MM.1S (cell line): ENCODE measurements at places on chromosomes 5 and 9.

GRCh38 chr5:52560366-52560765 lies 227.3 kb upstream of the ITGA1 start:
- no peak overlapping the region for H3K4me3 ChIP-seq
- H3K27me3 ChIP-seq, result no peaks in the 10 kb centered on the region

DNA sequence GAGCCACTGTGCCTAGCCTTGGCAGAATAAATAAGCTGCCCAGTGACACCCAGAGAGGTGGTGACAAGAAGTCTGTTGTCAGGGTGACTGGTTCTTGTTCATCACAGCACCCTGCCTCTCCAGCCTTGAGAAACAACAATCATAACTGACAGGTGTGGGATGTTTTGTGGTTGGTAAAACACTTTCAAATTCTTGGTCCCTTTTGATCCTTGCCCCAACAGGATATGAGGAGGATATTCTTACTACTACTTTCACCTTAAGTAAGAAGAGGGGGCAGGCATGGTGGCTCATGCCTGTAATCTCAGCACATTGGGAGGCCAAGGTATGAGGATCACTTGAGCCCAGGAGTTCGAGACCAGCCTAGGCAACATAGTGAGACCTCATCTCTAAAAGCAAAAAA lies 14.2 kb upstream of the FRRS1L start:
- H3K4me3 ChIP-seq, result no peak overlapping the region
- no peaks in the 10 kb centered on the region for H3K4me1 ChIP-seq
- DNase-seq, result peak; percentile 87
- H3K36me3 ChIP-seq, result no peaks in the 10 kb centered on the region
- no peak overlapping the region for H3K27ac ChIP-seq

DNA sequence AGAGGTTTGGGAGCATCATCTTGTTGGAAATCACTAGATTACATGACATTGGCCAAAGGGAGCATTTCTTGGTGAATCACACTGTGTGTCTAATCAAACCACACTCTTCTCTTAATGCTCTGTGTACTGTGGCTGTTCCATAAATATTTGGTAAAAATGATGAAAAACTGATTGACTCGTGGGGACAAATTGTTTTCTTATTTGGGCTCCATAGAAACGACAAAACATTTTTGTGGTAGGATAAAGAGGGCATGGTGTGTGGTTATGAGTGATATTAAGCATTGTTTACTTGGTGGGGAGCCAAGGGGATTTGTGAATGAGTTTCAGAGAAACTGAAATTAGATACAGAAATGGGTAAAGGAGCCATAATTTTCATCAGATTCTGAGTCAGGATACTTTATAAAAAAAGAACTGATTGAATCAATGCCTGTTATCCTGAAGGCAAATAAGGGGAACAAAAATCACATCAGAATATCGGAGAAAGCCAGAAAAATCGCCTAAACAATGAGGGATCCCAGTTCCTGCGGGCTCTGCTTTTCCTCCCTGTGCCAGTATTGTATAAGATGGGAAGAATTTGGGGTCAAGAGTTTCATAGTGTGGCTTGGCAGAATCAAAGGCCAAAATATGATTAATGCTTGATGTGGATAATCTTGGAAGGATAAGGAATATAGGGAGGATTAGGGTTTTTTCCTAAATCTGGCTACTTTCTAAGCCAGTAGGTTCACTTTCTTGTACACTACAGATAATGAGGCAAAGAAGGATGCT lies 33.3 kb downstream of the FBXL7 start:
- no peaks in the 10 kb centered on the region for H3K36me3 ChIP-seq
- no peaks in the 10 kb centered on the region for H3K4me1 ChIP-seq
- H3K4me3 ChIP-seq, result no peak overlapping the region
- DNase-seq, result no peak

DNA sequence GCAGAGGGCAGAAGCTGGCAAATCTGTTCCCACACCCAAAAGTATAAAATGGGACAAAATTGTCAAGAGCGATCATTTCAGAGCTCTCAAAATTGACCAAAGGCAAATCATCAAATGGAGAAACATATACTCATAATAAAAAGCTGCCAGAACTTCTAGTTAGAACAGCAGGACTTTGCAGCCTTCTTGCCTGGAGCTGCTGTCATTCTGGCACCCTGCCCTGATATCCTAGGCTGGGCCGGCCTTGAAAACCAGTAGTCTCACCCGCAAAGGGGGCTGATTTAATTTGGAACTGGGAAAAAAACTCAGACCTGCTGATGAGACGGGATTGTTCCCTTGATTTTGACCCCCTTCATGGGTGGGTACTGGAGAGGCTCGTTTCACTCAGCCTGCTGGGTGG lies 18.5 kb downstream of the OR2V1 start:
- no peak overlapping the region for H3K4me3 ChIP-seq
- DNase-seq, result no peak
- peaks cover 29% of the 10 kb centered on the region for H3K27me3 ChIP-seq
- no peak overlapping the region for H3K27ac ChIP-seq
- no peaks in the 10 kb centered on the region for H3K36me3 ChIP-seq
- H3K4me1 ChIP-seq, result no peaks in the 10 kb centered on the region

GRCh38 chr9:70438341-70438928 lies 24.0 kb upstream of the KLF9 start:
- DNase-seq, result no peak
- H3K27ac ChIP-seq, result no peak overlapping the region
- no peaks in the 10 kb centered on the region for H3K27me3 ChIP-seq

- H3K4me1 ChIP-seq, result no peaks in the 10 kb centered on the region
- H3K27me3 ChIP-seq, result no peaks in the 10 kb centered on the region
- no peaks in the 10 kb centered on the region for H3K36me3 ChIP-seq
- H3K4me3 ChIP-seq, result no peak overlapping the region
- no peak overlapping the region for H3K27ac ChIP-seq
Measured at GRCh38 chr5:134554319-134555222, 29.1 kb downstream of the JADE2 start.

DNA sequence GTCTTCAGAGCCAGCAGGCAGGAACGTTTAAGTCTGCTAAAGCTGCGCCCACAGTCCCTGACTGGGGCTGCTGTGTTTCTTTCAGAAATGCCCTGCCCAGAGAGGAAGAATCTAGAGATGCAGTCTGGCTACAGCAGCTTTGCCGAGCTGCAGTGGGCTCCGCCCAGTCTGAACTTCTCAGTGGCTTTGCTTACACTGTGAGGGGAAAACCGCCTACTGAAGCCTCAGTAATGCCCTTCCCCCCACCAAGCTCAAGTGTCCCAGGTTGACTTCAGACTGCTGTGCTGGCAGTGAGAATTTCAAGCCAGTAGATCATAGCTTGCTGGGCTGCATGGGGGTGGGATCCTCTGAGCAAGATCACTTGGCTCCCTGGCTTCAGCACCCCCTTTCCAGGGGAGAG lies 78.4 kb downstream of the SREK1 start:
- peak overlapping the region; percentile 23; the same call in 1 of the 2 replicates for H3K27ac ChIP-seq
- peaks cover 10% of the 10 kb centered on the region; the same call in 1 of the 2 replicates for H3K4me1 ChIP-seq
- no peaks in the 10 kb centered on the region for H3K36me3 ChIP-seq
- H3K27me3 ChIP-seq, result no peaks in the 10 kb centered on the region
- H3K4me3 ChIP-seq, result no peak overlapping the region
- DNase-seq, result peak; percentile 90

- no peaks in the 10 kb centered on the region for H3K4me1 ChIP-seq
- H3K36me3 ChIP-seq, result no peaks in the 10 kb centered on the region
- DNase-seq, result no peak
- no peak overlapping the region for H3K4me3 ChIP-seq
Measured at GRCh38 chr9:18666986-18667772, 193.2 kb downstream of the ADAMTSL1 start.

DNA sequence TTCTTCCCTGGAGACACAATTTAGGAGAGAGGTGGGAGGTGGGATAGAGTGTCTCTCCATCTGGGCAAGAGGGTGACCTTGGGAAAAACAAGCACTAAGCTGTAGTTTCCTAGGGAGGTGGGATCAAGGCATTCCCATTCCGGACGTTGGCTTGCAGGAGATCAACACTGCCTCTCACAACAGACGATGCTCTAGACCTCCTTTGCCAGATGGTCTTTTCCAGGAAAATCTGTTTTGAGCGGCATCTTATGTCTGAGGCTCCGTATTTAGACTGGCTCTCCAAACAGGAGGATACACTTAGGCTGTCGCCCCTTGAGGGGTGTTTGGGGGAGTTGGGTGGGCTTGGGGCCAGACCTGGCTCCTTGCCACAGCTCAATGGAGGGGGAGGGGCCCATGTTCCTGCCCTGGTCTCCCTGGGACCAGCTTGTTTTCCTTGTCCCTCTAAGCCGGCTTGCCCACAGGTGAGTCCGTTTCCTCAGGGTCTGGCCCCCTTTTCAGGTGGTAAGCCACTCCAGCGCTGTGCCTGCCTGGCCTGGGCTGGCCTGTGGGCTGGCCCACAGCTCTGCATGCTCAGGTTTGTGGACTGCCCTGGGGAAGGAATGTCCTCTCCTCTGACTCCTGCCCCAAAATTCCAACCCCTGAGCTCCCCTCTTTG lies 2.4 kb downstream of the PSD2 start:
- H3K4me3 ChIP-seq, result no peak overlapping the region
- H3K36me3 ChIP-seq, result no peaks in the 10 kb centered on the region
- H3K4me1 ChIP-seq, result no peaks in the 10 kb centered on the region

DNA sequence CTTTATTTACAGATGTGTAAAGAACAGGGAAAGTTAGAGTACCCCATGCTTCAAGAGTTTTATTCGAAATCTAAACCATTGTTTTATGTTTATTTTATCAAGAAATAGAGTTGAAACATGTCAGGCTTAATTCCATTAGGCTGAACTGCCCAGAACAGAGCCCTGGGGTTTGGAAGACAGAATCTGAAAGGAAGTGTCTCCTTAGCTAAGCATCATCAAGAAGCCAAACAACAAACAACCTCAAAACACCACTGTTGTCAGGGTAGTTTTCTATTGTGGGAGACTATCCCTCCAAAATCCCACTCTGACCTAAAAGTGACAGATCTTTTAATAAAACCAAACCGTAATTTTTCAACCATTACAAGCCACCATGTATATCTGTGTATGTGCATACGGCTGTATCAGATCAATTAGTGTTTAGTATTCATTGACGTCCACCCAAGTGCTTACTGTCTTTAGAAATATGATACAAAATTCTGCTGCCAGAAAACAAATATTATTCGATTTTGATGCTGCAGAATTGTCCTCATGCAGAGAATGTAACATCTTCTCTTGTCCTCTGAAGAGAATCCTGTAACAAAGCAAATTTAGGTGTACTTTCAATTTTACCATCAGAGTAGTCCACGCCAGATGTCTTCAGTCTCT lies 271.9 kb upstream of the TMEM161B start:
- H3K4me1 ChIP-seq, result 0 out of 2 replicates have a peak, but pooled peaks cover 4% of the 10 kb centered on the region
- no peak for DNase-seq
- no peak overlapping the region for H3K4me3 ChIP-seq
- no peaks in the 10 kb centered on the region for H3K36me3 ChIP-seq

GRCh38 chr5:177546258-177546741 lies 8.1 kb downstream of the FAM193B start:
- H3K27me3 ChIP-seq, result no peaks in the 10 kb centered on the region
- no peak overlapping the region for H3K27ac ChIP-seq
- H3K4me1 ChIP-seq, result no peaks in the 10 kb centered on the region
- no peak for DNase-seq

- peaks cover 10% of the 10 kb centered on the region for H3K4me1 ChIP-seq
- DNase-seq, result no peak
- H3K27me3 ChIP-seq, result no peaks in the 10 kb centered on the region
- no peaks in the 10 kb centered on the region for H3K36me3 ChIP-seq
Measured at GRCh38 chr5:40869384-40869783, 28.2 kb downstream of the CARD6 start.

- DNase-seq, result no peak
- no peaks in the 10 kb centered on the region for H3K36me3 ChIP-seq
- no peak overlapping the region for H3K27ac ChIP-seq
- no peak overlapping the region for H3K4me3 ChIP-seq
- no peaks in the 10 kb centered on the region for H3K4me1 ChIP-seq
Measured at GRCh38 chr9:14985419-14985818, 75.2 kb upstream of the FREM1 start.

- H3K4me3 ChIP-seq, result no peak overlapping the region
- no peak overlapping the region for H3K27ac ChIP-seq
- H3K36me3 ChIP-seq, result no peaks in the 10 kb centered on the region
- no peaks in the 10 kb centered on the region for H3K4me1 ChIP-seq
- DNase-seq, result no peak
Measured at GRCh38 chr5:107980923-107981692, 310.4 kb upstream of the EFNA5 start.

DNA sequence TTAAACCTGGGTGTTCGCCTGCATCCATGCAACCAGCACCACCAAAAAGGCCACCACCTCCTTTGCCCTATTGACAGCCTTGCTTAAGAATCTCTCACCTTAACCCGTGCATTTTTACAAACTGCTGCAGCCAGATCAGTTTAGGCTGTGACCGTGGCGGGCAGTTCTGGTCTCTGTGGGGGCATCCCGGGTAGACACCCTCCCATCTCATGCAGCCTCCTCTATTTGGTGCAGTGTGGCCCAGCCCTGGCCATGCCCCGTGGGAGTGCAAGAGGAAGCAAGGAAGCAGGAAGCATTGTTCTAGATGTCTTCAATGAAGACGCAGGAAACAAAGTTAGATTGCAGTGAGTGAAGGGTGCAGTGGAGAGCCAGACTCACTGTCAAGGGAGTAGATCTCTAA lies 108.8 kb upstream of the MVB12B start:
- peaks cover 5% of the 10 kb centered on the region for H3K27me3 ChIP-seq
- H3K27ac ChIP-seq, result no peak overlapping the region
- DNase-seq, result no peak
- no peak overlapping the region for H3K4me3 ChIP-seq
- H3K4me1 ChIP-seq, result no peaks in the 10 kb centered on the region

GRCh38 chr5:134436523-134437339 lies 25.1 kb upstream of the CDKN2AIPNL start:
- peak; percentile 89 for DNase-seq
- peaks cover 21% of the 10 kb centered on the region for H3K4me1 ChIP-seq
- H3K27me3 ChIP-seq, result no peaks in the 10 kb centered on the region
- no peaks in the 10 kb centered on the region for H3K36me3 ChIP-seq
- peak overlapping the region; percentile 40 for H3K4me3 ChIP-seq
- H3K27ac ChIP-seq, result peak overlapping the region; percentile 96

- no peaks in the 10 kb centered on the region for H3K27me3 ChIP-seq
- no peak overlapping the region for H3K27ac ChIP-seq
- H3K36me3 ChIP-seq, result no peaks in the 10 kb centered on the region
- no peaks in the 10 kb centered on the region for H3K4me1 ChIP-seq
- no peak overlapping the region for H3K4me3 ChIP-seq
Measured at GRCh38 chr9:32716955-32717543, 66.3 kb upstream of the TMEM215 start.

- no peak overlapping the region for H3K27ac ChIP-seq
- no peaks in the 10 kb centered on the region for H3K36me3 ChIP-seq
- no peaks in the 10 kb centered on the region for H3K4me1 ChIP-seq
- no peaks in the 10 kb centered on the region for H3K27me3 ChIP-seq
Measured at GRCh38 chr5:39417979-39418378, 6.8 kb downstream of the DAB2 start.
